ENCODE measurements at places on chromosomes 5 and 9.

GRCh38 chr5:179889885-179890284 lies 17.8 kb downstream of the TBC1D9B start:
- no peak for DNase-seq

DNA sequence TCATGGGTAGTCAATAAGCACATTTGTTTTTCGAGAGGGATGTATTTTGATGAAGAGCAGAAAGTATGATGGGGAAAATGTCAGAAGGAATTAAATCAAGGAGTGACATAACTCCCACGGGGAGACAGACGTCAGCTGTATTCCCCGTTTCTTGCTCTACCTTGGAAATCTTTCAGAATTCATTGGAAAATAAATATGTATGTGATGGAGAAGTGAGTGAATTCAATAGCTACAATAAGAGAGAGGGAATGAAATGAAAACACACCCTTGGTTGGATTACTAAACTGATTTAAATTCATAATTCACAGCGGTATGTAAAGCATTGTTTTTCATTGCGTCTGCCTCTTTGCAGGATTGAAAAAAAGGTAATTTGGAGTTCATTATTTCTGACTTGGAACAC lies 209.7 kb upstream of the KLF4 start:
- DNase-seq: no peak

GRCh38 chr9:91477106-91477505 lies 53.5 kb upstream of the NFIL3 start:
- DNase-seq: no peak

DNA sequence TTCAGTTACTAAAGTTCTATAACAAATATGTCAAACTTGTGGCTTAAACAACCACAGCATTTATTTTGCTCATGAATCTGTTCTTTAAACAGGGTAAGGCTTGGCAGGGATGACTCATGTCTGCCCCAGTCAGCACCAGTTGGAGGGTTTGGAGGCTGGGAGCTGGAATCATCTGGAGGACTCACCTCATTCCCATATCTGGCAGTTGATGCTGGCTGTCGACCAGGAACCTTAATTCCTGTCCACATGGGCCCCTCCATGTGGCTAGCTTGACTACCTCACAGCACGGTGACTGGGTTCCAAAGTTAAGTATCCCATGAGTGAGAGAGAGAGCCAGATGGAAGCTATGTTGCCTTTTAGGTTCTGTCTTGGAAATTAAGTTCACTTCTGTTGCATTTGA lies 13.8 kb upstream of the CCL28 start:
- no peak for DNase-seq

Measured in SK-N-MC (cell line).